PC-3 (cell line): ENCODE measurements at places on chromosomes 2 and 18. TPM values are rescaled to one million over a fixed set of nuclear protein-coding genes. Genes with fewer than 3 reads are reported as not detected.
A peak's percentile ranks its signal among the peaks of the same experiment; 100 is the strongest.

DNA sequence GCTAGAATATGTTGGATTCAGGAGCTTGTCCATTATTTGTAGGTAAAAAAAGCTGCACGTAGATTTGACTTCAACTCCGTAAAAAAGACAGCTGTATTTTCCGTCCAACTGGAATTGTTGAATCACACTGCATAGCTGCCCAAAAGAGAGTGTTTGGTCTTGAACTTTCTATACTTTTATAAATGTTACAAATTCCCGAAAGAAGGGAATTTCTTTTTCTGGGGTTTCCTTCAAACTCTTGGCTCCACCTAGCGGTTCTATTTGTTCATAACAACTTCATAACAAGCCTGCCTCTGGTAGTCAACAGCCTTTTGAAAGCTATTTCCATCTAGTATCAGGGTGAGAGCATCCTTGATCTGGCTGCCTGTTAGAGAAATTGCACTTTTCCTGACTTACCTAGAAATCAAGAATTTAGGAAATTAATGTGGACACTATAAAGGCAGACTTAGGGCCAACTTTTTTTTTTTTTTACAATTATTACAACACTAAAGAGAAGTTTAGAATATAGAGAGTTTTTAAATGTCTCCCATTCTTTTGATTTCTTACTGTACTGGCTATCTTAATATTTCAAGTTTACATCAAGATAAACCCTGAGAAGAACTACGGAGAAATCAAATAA lies 48.1 kb downstream of the TMEM185B start:
- DNase-seq: peak; percentile 84

DNA sequence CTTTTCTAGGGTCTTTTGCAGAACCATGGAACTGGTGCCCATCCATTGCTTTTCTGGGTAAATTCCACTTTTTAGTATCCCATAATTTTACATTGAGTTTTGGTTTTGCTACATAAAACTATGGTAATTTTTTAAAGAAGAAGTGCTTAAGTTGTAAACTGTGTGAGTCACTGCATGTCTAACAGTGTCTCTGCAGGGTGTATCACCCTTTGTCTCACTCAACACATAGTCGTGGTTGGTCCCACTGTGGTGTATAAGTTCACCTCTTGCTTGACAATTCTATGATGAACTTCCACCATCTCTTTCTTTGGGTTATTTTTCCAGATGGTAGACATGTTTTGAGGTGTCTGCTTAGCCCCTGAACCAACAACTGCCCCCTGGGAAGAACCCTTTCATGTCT lies 10.5 kb downstream of the SCTR start:
- DNase-seq: no peak

GRCh38 chr18:31801078-31801477 lies 40.4 kb upstream of the SLC25A52 start:
- no peak for DNase-seq

- DNase-seq: no peak
These were observed 51.9 kb downstream of the SETBP1 start for GRCh38 chr18:44732599-44732998.

DNA sequence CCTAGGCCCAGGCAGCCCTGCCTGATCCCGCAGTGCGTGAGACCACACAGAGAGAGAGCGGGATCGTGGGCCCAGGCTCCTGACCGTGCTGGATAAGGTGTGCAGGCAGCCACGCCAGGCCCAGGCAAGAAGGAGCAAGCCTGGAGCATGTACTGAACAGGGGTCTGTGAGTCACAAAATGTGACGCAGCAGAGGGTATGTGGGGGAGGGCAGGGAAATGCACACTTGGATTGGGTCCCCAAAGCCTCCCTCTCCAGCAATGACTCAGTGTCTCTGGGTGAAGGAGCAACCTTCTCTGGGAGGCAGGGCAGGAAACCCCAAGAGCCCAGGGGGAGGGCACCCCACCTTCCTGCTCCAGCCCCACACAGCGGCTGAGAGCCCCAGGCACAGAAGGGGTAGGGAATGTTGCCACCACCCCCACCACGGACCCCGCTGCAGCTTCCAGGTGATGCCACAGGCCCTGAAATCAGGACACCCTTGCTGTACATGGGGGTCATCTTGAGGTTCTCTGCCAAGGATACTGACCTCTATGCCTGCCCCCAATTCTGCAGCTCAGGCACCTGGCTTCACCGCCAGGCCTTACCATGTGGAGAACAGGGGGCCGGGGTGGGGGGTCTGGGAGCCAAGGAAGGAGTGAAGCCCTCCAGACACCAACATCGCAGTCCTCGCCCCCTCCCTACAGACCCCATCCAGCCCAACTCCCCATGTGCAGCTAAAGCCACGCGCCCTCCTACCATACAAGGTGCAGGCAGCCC lies 1.3 kb upstream of the GPC1 start:
- DNase-seq: peak; percentile 97

DNA sequence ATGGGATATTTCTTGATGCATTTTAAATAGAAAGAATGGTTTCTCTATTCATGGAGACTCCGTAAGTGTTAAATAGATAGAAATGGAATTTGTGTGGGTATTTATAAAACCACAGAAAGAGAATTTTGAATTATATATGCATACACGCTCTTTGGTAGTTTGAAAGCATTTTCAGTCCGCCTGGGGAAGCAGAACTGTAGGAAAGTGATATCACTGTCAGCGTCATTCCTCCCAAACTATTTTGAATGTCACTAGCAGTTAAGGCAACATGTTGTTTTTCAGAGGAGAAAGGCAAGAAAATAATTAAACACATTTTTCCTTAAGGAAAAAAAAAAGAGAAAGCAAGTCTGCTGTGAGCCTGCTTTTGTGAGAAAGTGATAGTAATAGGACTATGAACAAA lies 8.7 kb upstream of the ERMN start:
- DNase-seq: no peak

DNA sequence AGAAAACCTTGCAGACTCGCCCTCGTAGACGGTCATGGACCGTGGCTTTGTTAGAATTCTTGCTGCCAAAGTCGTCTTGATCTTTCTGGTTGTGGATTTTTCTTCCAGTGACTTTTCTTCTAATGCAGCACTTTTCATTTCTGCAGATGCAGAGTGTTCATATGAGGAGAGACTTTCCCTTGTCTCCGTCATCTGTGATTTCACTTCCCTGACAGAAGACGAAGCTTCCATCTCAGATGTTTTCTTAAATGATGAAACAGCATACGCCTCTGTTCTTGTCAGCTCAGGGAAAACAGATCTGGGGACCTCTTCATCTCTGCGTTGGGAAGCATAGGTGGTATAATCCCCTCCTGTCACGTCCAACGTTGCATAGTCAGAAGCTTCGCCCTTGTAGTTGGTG lies 50.9 kb downstream of the PLEKHA3 start:
- no peak for DNase-seq

GRCh38 chr2:144468823-144469595 lies 50.9 kb downstream of the ZEB2 start:
- peak; percentile 16 for DNase-seq

TMEM17 gene
- total RNA-seq: 1.6 and 2.9 TPM in 2 replicates
